ENCODE measurements at places on chromosomes 6 and 20.

DNA sequence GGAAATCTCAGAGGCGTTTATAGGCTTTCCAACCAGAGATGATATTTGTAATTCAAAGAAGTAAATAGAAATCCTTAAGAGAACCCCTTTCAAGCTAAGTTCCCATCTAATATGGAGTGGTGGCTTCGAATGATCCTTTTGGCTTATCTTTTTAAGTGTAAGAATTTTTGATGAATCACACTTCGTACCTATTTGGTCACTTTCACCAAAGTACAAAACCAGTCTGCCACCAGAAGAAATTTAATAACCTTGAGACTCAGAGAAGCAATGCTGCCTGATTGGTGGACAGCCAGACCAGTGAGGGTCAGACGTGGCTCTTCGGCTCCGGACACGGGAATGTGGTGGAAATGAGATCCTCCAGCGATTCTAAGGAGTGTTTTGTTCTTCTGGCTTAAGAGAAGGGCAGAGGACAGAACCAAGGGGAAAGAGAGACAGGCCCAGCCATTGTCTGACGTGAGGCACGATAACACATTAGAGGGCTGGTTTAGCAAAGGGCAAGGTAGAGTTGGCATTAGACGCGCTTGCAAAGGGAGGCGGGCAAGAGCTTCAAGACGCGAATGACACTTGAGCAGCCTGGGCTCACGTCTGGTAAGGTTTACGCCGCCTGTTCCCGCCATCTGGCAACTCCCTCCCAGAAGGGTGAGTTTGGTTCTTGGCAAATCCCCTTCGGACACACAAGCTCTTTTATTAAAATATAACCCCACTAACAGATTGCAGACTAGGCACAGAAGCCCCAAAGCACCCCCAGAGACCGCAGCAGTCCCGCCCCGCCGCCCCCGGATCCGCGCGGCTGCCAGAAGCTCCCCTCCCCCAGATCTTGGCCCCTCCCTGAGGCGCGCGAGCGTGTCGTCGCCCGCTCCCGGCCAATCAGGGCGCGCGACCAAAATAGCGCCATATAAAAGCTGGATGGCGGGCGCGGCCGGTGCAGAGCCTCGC, 50.0 kb upstream of the EZR start:
- DNase-seq = no peak

- DNase-seq = no peak
These were observed 8.5 kb downstream of the MRPS18A start for GRCh38 chr6:43679057-43679456.

DNA sequence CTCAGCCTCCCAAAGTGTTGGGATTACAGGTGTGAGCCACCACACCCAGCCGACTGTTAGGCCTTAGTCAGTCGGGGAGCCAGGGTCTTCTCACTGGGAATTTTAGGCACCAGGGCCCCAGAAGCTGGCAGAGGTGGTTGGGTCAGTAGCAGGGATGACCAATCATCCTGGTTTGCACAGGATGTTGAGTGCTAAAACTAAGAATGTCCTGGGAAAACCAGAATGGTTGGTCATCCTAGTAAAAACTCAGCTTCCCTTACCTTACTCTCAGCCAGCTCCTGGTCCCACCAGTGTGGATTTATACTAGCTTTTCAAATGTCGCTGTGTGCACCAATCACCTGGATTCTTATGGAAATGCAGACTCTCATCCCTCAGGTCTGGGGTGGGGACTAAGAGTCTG, 31.8 kb downstream of the KCNG1 start:
- DNase-seq = no peak

- DNase-seq = no peak
These were observed 189.0 kb upstream of the UST start for GRCh38 chr6:148557796-148558321.

- DNase-seq = no peak
These were observed 23.1 kb downstream of the FBXL4 start for GRCh38 chr6:98924647-98925046.

DNA sequence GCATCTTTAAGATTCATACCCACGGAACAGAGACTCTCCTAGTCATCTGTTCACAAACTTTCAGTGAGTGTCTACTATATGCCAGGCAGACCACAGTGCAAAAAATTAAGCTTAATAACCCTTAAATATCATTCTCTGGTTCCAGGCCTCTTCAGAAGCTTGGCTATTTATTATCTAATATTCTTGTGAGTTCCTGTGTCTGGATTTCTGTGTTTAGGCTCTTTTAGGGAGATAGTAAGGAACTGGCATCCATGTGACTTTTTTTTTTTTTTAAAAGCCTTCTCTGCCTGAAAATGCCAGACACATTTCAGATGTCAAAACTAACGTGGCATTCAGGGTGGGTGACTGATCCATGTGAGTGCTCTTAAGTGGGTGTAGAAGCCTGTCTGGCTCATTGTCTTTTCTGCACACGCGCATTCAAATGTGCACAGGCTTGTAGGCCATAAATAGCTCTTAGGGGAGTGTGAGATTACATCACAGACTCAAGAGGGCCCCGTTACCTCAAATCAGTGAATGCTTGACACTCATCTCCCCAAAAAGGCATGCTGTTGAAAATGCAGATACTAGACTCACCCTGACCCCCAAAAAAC, 141.9 kb downstream of the GMPR start:
- DNase-seq = no peak

DNA sequence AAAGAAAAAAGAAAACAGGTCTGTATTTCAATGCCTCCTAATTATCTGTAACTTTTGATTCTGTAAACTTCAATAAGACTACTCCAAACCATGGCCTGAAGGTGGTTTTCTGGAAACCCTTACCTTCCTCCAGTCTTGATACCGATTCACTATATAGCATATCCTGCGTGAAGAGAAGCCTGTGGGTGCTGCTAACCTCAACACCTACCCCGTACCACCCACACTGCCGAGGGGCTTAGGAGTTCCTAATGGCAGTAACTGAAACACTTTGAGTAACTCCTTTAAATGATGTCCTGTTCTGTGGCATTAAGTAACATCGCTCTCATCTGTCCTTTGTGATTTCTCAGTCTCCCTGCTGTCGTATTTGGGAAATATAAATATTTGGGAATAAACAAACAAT, 104.5 kb upstream of the CARMIL1 start:
- DNase-seq = no peak

DNA sequence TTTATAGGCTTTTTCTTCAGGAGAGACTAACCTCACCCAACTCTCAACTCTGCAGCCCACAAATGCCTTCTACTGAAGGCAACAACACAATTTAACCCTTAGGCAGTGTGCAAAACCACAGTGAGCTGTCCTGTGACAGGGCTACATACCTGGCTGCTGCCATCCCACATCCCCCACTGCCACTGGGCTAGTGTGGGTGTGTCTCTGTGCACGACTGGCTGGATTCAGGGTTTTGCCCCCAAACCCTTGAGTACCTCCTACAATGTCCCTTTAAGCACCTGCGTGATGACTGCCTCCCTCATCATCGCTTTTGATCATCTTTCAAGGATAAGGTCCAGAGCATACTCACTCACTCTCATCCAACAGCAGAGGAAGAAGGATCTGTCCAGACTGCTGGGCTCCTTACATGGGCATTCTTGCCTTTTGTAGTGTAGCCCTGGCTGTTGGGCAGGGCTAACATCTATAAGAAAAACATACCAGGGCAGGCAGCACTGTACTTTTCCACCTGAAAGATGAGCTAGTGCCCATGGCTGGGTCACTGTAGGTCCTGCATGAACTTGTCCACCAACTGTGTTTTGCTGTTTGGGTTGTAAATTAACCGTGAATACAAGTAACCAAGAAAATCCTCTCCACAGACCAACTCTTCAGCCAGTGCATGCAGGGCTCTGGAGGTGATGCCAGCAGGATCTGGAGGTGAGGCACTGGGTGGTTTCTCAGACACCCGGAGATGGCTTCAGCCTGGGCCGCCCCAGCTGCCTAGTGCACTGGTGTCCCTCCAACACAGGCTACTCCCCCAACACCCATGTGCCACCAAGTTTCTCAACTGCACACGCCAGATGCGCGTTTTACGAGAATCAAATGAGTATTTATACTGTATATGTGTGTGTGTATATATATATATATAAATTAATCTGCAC, 45.2 kb downstream of the PLCG1 start:
- DNase-seq = no peak

DNA sequence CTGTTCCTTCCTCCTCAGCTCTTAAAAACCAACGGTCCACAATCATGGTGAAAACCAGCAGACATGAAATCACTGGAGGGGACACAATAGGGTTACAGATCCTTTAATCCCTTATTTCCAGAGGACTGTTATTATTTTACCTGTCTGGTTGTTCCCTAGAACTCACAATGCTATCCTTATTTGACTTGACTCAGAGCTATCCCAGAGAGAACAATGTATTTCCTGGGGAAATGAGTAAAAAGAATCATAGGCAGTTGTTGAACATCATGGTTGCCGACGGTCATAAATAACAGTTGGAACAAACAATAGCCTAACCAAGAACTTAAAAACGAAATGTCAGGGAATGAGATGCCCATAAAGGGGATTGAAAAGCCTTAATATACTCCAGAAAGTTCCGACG, 9.3 kb downstream of the OR2H1 start:
- DNase-seq = no peak

GRCh38 chr20:38892091-38892981, 33.9 kb upstream of the FAM83D start:
- DNase-seq = no peak

DNA sequence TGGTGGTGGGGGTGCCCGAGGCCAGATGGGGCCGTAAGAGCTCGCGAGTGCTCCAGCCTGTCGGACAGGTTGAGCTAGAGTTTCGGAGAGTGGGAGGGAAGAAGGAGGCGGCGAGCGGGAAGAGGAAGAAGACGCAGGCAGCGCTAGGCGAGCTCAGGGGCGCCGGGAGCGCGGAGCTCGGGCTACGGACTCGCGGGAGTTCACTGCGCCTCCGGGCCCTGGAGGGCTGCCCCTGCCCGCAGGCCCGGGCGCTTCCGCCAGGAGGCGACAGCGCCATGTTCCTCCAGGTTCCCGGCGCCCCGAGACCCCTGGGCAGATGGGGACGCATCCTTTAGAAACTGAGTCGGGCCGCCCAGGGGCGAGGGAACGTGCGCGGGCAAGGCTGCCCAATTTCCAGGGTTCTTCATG, 984 bp downstream of the TFAP2C start:
- DNase-seq = no peak

Data from HS-27A (cell line).